ENCODE measurements at places on chromosomes 11 and 22.
A peak's percentile ranks its signal among the peaks of the same experiment; 100 is the strongest.

DNA sequence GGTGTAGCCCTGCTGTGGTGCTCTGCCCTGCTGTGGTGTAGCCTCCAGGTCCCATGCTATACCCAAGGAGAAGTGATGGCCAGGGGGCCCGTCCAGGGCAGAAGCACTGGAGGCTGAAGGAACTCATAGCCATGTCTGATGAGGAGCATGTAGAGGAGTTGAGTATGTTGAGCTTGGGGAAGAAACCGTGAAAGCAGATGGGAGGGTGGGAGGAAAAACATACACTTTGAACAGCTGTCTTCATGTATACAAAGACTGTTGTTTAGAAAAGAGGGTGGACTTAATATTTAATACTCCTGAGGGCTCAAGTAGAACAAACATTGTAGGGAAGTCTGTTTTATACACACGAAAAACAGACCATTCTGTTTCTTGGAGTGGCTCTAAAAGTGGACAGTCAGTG lies 26.6 kb upstream of the TTC12 start:
- no peak for DNase-seq

DNA sequence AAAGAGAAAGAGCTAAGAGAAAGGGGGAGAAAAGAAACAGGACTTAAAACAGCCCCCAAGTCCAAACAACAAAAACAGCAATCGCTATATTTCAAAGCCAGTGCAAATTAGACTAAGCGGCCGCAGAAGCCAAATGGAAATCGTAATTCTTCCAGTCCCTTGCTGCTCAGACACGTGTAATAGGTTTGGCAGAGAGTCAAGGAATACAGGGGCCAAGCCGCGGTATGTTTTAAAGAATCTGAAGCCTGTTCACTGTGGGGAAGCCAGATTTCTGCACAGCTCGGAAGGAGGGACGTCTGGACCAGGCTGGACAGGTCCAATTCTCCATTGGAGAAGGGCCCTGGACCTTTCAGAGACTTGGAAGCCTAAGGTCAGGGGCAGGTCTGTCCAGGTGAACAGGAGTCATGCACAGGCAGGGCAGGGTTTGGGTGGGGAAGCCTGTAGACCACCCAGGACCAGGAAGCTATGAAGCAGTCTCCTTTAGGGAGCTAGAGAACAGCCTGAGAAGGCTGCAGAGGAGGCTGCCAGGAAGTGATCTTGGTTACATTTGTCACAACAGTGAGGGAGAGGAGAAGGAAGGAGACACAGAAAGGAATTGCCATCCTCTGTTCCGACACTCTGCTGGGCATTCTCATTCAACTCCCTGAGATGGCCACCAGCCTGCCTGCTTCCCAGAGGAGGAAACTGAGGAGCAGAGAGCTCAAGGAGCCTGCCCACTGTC lies 265.5 kb upstream of the ISX start:
- no peak for DNase-seq

GRCh38 chr11:13777341-13777985 lies 109.0 kb downstream of the FAR1 start:
- no peak for DNase-seq

DNA sequence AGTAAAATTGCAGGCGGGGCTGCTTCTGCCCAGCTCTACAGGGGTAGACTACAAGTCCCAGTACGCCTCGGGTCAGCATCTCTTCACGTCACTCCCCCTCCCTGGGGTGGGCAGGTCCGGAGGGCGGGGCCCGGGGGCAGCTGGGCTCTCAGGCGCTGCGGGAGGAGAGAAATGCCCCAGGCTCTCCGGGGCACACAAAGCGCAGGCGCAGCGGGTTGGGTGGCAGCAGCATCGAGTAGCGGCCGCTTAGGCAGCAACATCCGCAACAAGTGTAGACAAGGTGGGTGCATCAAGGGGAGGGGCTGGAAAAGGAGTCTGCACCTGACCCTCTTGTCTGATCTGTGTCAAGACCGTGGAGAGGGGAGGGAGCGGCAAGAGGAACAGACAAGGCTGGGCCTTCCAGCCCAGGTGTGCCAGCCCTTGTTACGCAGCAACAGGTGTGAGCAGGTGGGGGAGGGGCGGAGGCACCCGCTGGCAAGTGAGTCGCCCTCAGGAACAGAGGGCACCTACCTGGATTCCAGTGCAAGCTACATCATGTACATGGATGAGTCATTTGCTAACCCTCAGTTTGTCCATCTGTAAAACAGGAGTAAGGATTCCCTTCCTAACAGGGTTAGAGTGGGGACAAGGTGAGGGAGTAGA lies 1.2 kb downstream of the PLEKHB1 start:
- peak; percentile 91 for DNase-seq

GRCh38 chr11:94840209-94840608 lies 72.1 kb downstream of the AMOTL1 start:
- DNase-seq, result no peak

Data from stimulated activated naive B cell treated with anti-CD40 and anti-IgM and Interleukin-4, amounts not matched to agents 10 μg/mL and 1 μg/mL and 100 μg/mL, for 72 hours (primary cell).